Activated T-cell treated with anti-CD3 and anti-CD28 coated beads, Interleukin-2, amount 50 U/mL, for 72 hours (primary cell): ENCODE measurements at places on chromosomes 6 and 20.

GRCh38 chr6:15150207-15150606, 95.7 kb upstream of the JARID2 start:
- no peak for DNase-seq

- DNase-seq: peak; percentile 56
These were observed 95.1 kb upstream of the OLIG3 start for GRCh38 chr6:137589067-137589848.

DNA sequence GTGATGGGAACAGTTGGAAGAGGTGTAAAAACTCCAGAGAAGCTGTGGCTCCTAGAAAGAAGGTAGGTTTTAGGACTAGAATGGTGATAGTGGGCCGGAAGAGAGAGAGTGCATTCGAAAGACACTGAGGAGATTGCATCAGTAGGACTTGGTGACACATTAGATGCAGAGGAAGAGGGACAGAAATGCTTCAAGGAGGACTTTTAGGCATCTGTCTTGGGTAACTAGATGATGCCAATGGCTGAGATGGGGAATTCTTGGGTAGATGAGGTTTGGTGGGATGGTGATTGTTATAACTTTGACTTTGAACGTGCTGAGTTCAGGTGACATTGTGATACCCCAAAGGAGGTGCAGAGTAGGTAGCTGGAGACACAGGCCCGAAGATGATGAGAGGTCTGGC, 196.5 kb downstream of the GMPR start:
- DNase-seq: peak; percentile 46

DNA sequence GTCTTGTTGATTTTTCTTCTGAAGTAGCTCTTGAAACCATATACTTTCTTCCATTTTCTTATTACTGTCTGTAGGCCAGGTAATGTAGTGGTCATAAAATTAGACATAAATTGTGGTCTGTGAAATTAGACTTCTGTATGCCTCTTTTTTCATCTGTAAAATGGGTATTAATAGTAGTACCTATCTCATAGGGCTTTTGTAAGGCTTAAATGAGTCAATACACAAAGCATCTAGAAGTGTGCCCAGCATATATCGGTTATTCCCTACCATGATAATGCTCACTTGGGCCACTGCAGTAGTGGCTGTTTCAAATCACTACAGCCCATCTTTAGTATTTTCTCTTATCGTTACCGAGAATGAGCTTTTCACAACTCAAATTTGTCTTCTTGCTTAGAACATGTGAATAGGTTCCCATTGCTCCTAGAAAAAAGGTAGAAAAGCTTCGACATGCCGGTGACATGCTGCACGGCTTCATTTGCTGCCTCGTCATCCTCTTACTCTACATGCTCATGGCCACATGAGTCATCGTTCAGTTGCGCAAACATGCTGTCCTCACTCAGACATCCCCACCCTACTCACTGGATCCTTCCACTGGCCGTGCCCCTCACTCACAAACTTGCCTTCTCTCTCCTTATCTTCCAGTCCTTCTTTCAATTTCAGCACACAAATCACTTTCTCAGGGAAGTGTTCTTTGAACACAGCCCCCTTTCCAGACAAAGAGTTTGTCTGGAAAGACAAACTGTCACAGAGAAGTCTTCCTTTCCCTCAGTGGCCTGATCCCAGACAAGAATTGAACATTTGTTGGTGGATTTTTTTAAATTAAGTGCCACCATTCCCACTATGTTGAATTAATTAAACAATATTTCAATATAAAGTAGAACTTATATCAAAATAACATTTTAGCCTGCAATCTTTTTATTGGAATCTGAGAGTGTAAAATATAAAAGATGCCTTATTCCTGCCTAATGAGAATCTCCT, 32.2 kb upstream of the ERVFRD-1 start:
- peak; percentile 8 for DNase-seq

- no peak for DNase-seq
These were observed 238.8 kb downstream of the TSHZ2 start for GRCh38 chr20:53210931-53211330.

DNA sequence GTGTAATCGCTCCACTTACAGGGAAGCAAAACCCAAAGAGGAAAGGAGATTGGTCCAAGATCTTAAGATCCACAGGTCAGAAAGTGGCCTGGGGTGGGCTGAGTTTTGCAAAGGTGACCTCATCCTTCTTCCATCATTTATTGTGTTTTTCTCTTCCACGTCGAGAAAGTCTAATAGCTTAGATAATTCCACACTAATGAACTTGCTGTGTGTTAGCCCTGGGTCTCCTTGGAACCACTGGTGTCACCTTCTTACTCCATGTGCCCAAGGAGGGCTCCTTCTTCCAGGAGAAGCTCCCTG, 1.7 kb downstream of the SLC13A3 start:
- DNase-seq: no peak

DNA sequence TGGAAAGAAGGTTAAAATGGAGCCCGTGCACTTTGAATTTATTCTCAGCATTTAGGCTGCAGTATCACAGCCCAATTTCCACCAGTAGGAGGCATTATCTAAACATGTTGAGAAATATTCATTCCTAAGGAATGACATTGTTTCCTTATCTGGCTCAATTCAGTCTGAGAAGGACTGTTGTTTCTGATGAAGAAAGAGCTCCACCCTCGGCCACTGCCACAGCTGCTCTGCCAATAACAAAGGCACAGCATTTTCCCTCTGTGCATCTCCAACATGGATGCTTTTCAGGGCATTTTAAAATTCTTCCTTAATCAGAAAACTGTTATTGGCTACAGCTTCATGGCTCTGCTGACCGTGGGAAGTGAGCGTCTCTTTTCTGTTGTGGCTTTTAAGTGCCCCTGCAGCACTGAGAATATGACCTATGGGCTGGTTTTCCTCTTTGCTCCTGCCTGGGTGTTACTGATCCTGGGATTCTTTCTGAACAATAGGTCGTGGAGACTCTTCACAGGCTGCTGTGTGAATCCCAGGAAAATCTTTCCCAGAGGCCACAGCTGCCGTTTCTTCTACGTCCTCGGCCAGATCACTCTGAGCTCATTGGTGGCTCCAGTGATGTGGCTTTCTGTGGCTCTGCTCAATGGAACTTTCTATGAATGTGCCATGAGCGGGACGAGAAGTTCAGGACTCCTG, at the start of gene CALHM5:
TSS of gene CALHM5 (plus strand) at position 216 of the 687 bp plus-strand sequence. CDS start at position 274, 58 bp downstream.
- no peak for DNase-seq

DNA sequence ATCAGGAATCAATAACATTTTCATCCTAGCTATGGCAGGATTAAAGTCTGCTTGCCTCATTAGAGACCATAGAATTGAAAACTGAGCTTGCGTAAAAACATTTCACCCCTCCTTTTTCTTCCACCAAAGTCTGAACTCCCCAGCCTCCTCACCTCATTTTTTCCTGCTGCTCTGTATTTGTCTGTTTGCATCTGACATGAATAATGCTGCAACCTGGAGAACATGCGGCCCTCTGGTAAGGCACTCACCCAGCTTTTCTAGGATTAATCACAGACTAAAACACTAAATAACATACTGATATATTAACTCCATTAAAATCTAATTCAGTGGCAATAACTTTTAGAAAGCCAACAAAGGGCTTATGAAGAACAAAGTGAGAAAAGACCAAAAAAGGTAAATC, 677.7 kb upstream of the NRSN1 start:
- no peak for DNase-seq

GRCh38 chr6:150243620-150244314, 100.9 kb downstream of the PPP1R14C start:
- no peak for DNase-seq

DNA sequence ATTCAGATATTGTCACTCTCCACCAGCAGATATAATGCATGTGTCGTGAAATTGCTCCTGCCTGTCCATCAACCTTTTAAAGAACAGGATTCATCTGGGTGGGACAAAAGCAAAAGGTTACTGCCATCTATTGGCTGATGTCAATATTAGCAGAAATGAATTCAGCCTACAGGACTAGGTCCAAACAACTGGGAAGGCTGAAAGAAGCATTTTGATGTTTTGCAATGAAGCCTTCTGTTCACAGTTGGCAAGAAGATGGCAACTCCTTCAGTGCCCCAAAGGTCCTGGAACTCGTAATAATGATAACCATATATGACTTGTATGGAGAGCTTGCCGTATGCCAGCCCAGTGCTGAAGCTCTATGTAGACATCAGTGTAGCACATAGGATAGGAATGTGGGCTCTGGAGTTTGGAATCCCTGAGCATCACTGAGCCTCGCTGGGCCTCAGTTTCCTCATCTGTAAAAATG, 7.5 kb downstream of the BCAS1 start:
- no peak for DNase-seq

DNA sequence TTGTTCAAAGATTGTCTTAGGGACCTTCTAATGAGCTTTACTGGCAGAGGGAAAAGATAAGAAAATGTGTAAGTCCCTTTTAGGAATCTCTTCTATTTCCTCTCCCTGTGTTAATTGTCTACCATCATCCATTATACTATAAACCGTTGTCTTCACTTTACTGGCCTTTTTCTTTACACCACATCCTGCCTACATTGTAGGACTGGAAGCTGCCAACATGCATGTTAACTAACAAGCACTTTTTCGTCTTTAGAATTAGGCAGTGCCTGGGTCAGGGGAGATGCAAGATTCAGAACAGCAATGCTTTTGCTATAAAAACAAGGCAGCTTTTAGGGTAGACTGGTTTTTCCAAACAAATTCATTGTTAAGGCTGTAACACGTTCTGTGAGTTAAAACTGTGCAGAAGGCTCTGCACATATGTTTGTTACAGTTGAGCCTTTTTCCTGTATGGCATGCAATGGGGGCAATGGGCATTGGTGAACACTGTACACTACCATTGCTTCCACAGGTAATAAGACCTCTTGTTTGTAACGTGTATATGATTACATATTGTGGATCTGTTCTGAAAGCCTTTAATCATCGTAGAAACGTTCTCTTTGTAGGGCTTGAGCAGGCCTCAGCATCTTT, 10.9 kb upstream of the PKIG start:
- no peak for DNase-seq

- no peak for DNase-seq
These were observed 309.5 kb downstream of the TAF4 start for GRCh38 chr20:61755971-61756845.

GRCh38 chr6:114216789-114217467, 125.9 kb downstream of the HS3ST5 start:
- DNase-seq: no peak

- no peak for DNase-seq
These were observed 417.1 kb downstream of the PLCB1 start for GRCh38 chr20:8549192-8549591.

GRCh38 chr20:45917790-45918141, 5.8 kb upstream of the PLTP start:
- DNase-seq: no peak

- DNase-seq: no peak
These were observed 627.7 kb downstream of the QKI start for GRCh38 chr6:164042212-164042611.

DNA sequence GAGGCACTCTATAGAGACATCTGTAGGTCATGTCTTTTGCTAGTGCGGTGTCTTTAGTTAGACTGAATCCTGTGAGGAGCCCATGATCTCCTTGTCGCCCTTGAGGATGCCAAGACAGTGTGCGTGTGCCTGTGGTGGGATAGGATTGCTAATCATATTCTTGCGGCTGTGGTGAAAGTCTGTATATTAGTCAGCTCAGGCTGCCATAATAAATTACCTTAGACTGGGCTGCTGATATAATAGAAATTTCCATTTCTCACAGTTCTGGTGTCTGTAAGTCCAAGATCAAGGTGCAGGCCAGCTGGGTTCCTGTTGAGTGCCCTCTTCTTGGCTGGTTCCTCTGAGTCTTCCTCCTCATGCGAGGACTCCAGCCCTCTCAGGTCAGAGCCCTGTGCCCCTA, 141.2 kb downstream of the JARID2 start:
- peak; percentile 34 for DNase-seq

- DNase-seq: no peak
These were observed 35.7 kb downstream of the HBS1L start for GRCh38 chr6:135018941-135019340.
